Astrocyte of the hippocampus (primary cell): ENCODE measurements at places on chromosomes 1 and 21.

- peak; percentile 90 for DNase-seq
Measured at GRCh38 chr1:68969441-68969840, 472.6 kb upstream of the DEPDC1 start.

GRCh38 chr1:168146160-168146539 is 9.4 kb upstream of the GPR161 start:
- no peak for DNase-seq

- DNase-seq, result no peak
Measured at GRCh38 chr1:20322081-20322824, 31.6 kb downstream of the VWA5B1 start.

DNA sequence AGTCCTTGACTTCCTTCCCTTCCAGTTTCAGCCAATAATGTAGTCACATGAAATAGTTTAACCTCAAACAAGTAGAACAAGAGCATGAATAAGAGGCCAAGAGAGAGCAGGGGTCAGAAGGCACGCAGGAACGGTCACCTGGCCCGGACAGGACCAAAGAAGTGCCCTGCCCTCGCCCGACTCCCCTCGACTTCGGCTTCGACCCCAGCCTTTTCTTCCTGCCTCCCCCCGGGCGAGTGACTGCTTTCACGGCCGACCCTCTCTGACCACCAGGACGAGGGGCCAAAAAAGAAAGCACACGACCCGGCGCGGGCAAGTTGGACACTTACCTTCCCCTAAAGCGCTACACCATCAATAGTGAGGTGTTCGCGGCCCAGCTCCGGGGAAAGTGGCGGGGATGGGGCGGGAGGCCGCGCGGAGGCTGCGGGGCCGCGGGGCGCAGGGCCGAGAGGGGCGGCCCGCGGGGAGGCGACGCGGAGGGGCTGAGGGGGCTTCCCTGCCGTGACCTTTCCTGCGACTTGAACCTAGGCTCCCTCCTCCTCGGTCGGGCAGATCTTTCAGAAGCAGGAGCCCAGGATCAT is 519 bp downstream of the RERE start:
- no peak for DNase-seq

- DNase-seq, result no peak
Measured at GRCh38 chr21:22374218-22374969, 1376.2 kb downstream of the NCAM2 start.

DNA sequence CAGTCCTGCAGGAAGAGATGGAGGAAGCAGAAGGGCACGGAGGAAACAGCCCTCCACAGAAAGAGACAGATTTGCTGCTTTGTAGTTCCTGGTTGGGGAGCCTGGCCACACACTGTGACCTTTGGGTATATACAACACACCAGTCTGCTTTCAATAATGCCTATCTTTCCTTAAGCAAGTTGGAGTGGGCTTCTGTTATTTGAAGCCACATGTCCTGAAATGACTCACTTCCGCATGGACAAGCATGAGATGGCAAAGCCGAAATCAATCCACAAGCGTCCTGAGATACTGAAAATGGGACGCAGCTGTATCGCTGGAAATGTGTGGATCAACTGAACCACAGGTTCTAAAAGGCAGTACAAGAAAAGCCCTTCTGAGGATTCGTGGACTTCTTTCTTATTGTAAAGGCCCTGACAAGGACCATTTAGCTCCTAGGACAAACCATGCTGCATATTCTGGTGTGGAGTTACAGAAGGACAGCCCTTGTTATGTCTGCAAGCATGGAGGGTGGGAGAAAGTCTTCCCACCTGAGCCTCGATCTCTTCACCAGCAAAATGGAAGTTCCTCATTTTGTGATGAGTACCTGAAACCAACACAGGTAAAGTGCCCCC is 22.7 kb upstream of the FHAD1 start:
- no peak for DNase-seq

- no peak for DNase-seq
Measured at GRCh38 chr1:24501371-24502064, 1.1 kb upstream of the RCAN3 start.

GRCh38 chr1:225423518-225423855 is 4.4 kb downstream of the LBR start:
- DNase-seq, result no peak

DNA sequence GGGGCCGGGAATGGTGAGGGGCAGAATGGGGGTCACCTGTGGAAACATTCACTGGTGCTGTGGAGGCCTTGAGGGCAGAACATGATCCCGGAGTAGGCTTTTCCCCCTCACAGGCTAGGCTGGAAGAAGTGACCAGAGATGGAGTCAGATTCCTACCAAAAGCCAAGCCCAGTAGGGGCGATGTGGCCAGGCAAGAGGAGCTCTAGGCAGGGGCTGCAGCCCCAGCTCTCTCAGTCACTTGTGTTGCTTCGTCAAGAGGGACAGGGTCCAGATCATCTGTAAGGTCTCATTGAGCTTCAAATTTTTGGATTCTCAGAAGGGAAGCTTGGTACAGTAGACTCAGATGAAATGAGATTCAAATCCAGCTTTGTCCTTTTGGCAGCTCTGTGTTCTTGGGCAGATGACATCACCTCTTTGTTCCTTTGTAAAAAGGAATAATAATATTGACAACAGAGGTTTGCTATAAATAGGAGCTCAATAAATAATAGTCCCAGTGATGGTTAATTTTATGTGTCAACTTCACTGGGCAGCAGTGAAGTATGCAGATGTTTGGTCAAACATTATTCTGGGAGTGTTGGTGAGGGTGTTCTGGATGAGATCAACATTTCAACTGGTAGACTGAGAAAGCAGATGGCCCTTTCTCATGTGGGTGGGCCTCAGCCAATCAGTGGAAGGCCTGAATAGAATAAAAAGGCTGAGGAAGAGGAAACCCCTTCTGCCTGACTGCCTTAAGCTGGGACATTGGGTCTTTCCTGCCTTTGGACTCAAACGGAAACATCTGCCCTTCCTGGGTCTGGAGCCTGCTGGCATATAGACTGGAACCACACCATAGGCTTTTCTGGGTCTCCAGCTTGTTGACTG is 324.7 kb upstream of the USP24 start:
- DNase-seq, result no peak

- DNase-seq, result no peak
Measured at GRCh38 chr1:91712981-91713841, 172.7 kb downstream of the TGFBR3 start.

DNA sequence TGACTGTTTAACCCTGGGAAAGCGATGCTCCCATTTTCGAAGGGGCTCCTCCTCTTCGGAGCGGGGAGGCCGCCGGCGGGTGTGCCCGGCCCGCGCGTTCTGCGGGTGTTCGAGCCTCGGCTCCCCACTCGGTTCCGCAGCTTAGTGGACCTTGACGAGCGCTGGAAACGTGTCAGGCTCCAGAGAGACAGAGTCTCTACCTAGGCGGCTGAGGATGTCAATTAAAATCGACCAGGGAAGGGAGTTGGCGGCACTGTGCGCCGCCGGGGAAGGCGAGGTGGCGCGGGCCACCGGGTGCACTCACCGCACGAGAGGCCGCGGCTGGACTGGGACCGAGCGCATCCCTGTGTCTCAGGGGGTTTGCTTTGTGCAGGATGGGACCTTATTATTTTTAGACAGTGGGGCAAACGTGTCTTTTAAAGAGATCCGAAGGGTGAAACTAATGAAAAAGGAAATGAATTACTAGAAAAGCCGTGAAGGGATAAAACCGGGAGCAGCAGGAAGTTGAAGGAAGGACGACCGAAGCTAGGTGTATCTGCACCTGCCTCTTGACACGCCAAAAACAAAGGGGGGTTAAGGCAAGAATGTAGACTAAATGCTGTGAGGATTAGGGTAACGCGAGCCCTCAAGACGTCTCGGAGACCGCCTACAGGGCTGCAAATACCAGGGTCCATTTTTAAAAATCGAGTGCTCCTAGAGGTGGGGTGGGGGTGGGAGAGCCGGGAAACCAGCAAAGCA is 5.6 kb downstream of the LHX4 start:
- DNase-seq, result no peak

DNA sequence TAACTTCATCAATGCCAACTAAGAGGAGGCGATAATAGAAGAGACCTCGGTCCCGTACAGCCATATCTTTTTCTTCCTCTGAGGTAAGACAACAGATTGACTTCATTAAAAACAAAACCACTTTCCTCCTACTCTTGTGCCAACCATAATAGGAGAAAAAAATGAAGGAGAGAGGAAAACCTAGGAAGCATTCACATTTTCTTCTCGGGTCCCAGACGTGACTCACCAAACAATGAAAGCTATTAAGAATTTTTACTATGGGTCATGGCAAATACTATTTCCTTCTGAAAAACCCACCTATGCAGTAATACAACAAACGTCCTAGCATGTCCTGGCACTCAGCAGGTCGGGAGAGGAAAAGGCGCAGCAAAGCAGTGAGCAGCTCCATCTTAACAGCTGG is 8.6 kb upstream of the BCL2L15 start:
- DNase-seq, result peak; percentile 55

DNA sequence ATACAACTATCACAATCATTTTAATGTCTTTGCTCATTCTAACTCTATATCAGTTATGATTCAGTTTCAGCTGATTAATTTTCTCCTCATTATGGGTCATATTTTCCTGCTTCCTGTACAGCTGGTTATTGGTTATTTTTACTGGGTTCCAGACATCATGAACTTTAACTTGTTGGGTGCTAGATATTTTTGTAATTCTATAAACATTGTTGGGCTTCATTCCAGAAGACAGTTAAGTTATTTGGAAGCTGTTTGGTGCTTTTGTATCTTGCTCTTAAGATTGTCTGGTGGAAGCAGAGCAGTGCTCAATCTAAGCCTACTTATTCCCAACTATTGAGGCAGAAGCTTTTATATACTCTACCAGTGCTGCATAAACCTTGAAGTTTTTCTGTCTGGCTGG is 34.4 kb upstream of the HFM1 start:
- DNase-seq, result no peak

GRCh38 chr1:236495467-236496112 is 28.2 kb upstream of the LGALS8 start:
- DNase-seq, result no peak

DNA sequence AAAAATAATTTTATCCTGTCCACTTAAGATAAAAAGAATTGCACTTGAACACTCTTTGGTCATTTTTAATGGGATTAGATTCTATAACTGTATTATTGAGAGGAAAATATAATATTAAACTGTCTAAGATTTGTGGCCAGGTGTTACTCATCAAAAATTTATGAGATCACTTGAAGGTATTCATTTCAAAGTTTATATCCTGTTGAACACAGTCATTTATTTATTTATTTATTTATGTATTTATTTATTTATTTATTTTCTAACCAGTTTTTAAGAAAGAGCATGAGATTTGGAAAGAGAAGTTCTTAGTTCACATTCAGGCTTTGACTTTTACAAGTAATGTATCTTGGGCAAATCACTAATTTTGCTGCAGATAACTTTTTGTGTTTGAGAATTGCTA is 692.7 kb downstream of the LTN1 start:
- no peak for DNase-seq

DNA sequence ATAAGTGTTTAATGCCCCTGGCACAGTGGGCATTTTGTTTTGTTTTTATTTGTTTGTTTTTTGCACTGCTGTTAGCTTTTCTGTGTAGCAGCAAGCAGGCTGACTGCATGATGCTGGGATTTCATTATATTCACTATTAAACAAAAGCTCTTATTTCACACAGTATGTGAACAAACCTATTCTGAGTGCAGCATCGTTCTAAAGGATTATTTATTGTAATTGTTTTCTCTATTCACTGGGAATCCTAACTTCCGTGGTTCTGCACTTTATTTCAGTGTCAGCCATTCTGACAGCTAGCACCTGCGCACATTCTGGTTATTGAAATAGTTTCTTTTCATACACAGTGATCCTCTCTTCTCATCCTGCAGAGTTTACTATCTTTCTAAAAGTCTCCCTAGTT is 595.0 kb downstream of the NEGR1 start:
- no peak for DNase-seq

GRCh38 chr21:42809577-42810475 is 69.5 kb downstream of the WDR4 start:
- DNase-seq, result no peak

GRCh38 chr1:246725191-246725590 is 982 bp downstream of the SCCPDH start:
- peak; percentile 7 for DNase-seq

DNA sequence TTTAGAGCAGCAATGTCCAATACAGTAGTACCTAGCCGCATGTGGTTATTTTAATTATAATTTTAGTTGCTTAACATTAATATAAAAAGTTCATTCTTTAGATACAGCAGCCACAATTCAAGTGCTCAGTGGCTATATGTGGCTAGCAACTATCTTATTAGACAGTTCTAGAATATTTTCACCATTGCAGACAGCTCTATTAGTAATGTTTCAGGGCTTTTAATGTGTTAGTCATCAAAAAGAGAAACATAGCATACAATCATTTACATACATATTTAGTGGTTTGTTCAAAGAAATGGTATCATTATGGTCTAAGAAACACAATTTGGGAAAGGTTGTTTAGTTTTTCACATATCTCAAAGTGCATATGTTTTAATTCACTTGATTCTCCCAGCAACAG is 66.6 kb upstream of the DYNLT5 start:
- DNase-seq, result peak; percentile 21

- DNase-seq, result no peak
Measured at GRCh38 chr1:19955534-19956170, 23.8 kb downstream of the PLA2G2A start.

DNA sequence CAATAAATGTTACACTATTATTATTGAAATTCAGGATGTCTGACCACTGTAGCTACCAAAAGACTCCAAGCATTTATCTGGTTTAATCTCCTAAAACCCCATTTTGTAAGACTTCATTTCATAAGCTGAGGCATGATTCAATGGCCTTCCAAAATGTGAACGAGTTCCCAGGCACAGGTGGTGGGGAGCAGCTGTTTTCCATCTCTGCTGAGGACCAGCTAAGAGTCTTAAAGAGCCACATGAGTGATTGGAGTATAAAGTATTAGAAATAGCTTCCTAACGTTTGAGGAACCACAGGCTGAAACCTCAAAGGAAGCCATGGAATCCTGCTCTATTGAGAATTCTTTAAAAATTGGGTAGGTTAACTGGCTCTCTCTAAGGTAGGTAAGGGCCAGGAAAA is 44.9 kb downstream of the SEC16B start:
- peak; percentile 54 for DNase-seq

DNA sequence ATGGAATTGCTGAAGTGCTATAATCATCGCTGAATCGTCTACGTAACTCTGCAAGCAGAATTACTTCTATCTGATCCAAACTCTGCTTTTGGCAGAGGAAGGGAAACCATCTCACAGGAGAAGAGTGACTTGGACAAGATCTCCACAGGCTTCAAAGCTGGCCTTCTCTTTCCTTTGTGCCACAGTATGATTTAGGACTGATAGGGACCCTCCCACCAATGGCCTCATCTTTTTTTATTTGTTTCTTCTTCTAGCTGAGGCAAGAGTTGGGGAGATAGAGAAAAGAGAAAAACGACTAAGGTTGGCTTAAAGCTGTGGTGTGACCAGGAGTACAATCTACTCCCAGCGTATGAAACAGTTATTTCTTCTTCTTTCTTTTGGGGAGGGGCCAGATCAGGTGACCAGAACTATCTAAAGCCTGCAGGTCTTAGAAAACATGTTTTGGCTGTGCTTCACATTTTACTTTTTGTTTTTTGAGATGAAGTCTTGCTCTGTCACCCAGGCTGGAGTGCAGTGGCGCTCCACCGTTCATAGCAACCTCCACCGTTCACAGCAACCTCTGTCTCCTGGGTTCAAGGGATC is 35.0 kb downstream of the ZNF496 start:
- no peak for DNase-seq
